NCI-H510A (cell line): ENCODE measurements at places on chromosomes 11 and 22.

DNA sequence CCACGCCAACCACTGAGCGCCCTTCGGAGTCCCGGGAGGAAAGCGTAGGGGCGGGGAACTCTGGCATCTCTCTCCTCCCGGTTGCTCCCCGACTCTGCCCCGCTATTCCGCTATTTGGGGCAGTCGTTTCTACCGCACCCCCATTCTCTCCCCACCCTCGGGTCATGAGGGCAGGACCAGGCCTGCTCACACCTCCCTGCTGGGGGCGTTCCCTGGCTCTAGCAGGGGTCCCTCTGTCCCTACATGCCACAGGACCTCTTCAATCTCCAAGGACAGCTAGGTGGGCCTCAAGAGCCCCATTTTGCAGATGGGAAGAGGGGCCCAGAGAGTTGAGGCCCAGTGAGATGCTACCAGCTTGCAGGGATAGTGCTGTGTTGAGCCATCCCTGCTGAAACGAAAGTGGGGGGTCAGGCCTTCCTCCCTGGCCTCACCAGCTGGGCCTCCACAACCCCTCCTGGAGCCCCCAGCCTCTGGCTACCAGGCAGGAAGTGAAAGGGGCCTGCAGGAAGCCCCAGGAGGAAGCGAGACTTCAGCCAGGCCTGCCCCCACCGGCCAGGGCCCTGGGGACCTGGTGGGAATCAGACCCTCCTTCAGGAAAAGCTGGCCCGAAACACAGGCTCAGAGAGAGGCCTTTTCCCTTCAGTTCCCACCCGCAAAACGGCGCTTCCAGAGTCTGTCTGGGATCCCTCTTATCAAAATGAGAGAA lies 5.5 kb upstream of the SHISA8 start:
- DNase-seq: no peak

GRCh38 chr11:8809241-8809938 lies 101.6 kb upstream of the AKIP1 start:
- DNase-seq: no peak

DNA sequence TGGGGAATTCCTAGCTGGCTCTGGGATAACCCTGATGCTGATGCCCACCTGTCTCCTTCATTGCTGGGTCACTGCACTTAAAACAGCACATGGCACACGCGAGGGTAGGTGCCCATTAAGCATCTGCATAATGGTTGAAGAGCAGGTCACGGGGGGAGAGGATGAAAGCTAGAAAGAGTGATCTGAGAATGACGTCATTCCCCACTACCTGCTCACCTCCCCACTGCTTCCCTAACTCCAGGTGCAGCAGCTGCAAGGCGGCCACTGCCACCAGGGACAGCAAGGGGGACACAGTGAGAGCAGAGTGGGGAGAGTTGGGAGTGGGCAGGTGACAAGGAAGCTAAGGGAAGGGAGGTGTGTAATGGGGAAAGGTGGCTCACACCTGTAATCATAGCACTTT lies 27.0 kb downstream of the ADA2 start:
- DNase-seq: no peak

- DNase-seq: peak; percentile 58
Observed at GRCh38 chr11:114180301-114181055, 115.7 kb upstream of the NNMT start.

GRCh38 chr11:34481307-34481706 lies 32.3 kb downstream of the ELF5 start:
- DNase-seq: no peak

DNA sequence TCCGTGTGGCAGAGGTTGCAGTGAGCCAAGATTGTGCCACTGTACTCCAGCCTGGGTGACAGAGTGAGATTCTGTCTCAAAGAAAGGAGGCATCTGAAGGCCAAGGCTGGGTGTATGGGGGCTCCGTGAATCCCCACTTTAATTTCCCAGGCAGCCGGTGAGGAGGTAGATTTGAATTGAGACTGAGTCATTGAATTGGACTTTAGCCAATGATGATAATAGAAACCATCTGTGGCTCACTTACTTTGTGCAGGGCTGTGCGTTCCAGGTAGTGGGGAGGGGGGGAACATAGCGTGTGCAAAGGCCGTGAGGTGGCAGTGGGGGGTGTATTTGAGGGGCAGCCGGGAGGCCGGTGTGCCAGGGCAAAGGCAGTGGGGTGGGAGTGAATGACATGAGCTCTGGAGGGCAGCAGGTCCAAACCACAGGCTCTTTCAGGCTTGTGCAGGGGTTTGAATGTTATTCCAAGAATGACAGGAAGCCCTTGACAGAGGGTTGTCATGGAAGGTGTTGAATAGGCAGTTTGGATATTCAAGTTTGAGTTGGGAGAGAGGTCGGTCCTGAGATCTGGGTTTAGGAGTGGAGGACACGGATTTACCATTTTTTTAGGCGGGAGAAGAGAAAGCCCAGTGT lies 6.1 kb downstream of the ARHGAP8 start:
- no peak for DNase-seq
